ENCODE measurements at places on chromosomes 13 and 19.

GRCh38 chr19:38251564-38252051 lies 4.6 kb downstream of the PPP1R14A start:
- no peak for DNase-seq

DNA sequence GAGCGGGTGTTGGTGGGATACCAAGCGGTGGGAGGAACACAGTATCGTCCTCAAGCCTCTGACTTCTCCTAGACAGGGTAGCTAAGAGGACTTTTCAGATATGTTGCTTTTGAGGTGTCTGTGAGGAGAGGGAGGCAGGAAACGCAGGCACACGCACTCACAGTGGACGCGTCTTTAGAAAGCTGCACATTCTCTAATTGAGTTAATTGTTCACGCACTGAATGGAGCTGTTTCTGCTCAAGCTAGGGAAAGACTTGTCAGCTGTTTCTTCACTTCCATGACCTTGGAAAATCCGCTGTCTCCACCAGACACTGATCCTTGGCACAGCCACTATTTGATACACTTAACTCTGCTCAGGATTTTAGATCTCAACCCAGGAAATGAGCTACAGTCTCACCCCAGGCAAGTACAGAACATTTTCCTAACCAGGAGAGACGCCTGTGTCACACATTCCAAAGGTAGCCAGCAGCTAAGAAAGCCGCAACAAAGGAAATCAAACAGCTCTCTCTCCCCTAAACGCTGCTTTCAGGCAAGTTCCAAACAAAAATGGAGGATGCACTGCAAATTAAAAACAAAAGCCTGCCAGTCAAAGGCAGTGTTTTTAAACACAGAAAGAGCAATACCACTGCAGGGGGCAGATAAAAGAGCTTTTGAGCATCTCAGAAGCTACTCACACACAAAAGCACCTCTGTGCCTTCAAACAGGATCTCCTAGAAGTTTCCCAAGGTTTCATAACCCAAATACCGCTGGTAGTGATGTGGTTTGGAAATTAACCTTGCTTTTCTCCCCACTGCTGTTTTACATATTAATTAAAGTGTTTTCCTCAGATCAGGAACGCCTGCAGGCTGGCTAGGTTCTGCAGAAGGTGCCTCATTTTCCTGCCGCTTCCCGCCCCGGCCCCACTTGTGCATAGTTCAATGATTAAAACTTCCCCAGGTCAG lies 57.3 kb downstream of the IRS2 start:
- DNase-seq, result no peak

DNA sequence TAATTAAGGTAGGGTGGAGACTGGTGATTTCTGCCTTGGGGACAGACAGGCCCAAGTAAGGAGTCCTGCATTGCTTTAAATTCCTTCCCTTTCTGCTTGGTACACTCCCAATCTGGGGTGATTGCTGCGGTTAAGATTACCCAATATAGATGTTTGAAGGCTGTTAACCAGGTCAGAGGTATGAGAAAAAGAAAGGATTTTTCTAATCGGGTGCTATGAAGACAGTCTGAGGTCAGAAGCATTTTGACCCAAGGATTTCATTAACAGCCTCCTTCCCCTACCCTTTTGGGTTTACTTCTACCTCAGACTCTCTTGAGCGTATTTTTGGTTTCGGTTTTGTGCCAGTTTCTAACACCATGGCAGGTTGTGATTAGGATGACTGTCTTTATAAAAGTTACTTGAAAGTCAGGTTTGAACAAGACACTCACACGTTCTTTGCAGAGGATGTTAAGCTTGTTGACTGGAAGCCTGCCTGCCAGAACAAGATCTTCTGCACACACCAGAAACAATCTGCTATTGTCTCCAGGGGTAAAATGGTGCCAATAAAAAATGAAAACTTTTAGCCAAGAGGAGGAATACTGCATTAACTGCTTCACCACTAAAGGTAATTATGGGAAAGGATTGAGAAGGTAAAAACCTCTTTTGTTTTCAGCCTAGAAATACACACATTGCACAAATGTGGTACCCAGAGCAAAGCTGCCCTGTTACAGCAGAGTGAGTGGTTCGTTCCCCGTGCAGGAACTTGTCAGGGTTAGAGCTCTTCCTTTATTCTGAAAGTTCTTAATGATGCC lies 108.8 kb downstream of the NDFIP2 start:
- DNase-seq, result no peak

DNA sequence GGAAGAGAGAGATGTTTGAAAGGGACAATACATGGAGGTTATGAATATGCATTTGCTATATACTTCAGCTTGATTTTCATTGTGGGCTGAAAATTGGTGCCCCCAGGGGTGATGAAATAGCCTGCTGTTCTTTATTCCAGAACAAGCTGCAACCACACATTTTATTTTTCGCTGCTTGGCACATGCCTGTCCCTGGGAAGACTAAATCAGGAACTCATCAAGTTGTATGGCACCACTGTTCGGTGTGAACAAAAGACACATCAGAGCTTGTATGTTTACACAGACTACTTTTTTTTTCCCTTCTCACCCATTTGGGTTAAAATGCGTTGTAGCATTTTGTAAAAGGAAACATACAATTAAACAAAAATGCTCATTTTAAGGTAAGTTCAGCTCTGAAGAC lies 230.7 kb downstream of the NALCN start:
- no peak for DNase-seq

DNA sequence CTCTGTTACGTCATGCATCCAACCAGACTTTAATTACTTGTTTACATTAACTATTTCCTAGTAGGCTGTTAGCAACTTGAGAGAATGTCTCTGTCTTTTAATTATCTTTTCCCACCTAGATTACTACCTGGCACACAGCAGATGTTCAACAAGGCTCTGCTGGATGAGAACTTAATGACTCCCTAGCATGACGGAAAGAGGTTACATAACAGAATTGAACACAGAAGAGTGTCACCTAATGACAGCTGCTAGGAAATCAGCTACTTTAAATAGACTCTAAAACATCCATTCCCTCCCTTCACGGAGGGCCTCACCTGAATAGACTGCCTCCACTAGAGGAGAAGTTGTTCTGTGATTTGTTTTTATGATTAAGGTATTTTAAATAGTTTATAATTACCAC lies 110.8 kb downstream of the TEX29 start:
- no peak for DNase-seq

DNA sequence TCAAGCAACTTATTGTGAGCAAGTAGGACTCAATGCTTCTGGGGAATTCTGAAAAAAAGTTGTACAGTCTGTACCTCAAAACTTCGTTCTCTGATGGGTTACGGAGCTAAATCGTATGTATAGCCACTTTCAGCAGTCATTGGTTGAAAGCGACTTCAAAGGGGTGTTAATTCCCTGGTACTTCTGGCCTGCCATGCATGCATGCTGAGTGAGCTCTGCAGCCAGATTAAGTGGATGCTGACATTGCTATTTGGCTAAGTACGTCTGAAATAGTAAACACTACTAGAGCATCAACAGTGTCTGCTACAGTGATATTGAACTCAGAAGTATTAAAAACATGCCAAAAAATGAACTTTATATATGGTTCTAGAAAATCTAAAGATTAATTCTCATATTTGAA lies 1183.1 kb upstream of the PCDH20 start:
- no peak for DNase-seq

GRCh38 chr13:50167967-50168366 lies 152.7 kb downstream of the KCNRG start:
- DNase-seq, result no peak

GRCh38 chr13:94061301-94061700 lies 418.2 kb downstream of the DCT start:
- no peak for DNase-seq

GRCh38 chr13:67351909-67352308 lies 121.8 kb upstream of the PCDH9 start:
- DNase-seq, result no peak

- no peak for DNase-seq
These were observed 20.0 kb upstream of the WDFY2 start for GRCh38 chr13:51564252-51564651.

DNA sequence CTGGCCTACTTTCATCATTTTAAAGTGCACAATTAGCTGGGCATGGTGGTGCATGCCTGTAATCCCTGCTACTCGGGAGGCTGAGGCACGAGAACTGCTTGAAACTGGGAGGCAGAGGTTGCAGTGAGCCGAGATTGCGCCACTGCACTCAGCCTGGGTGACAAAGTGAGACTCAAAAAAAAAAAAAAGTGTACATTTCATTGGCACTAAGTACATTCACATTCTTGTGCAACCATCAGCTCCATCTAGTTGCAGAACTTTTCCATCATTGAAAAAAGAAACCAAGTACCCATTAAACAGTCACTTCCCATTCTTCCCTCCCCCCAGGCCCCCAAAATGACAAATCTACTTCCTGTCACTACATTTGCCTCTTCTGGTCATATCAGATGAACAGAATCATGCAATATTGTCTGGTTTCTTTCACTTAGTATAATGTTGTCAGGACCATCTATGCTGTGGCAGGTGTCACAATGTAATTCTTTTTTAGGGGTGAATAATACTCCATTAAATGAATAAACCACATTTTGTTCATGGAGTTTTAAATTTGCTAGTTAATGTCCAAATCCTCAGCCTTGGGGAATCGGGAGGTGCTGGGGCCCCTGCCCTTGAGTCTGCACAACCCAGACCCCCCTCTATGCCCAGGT lies 7.4 kb upstream of the SIGLEC11 start:
- no peak for DNase-seq

DNA sequence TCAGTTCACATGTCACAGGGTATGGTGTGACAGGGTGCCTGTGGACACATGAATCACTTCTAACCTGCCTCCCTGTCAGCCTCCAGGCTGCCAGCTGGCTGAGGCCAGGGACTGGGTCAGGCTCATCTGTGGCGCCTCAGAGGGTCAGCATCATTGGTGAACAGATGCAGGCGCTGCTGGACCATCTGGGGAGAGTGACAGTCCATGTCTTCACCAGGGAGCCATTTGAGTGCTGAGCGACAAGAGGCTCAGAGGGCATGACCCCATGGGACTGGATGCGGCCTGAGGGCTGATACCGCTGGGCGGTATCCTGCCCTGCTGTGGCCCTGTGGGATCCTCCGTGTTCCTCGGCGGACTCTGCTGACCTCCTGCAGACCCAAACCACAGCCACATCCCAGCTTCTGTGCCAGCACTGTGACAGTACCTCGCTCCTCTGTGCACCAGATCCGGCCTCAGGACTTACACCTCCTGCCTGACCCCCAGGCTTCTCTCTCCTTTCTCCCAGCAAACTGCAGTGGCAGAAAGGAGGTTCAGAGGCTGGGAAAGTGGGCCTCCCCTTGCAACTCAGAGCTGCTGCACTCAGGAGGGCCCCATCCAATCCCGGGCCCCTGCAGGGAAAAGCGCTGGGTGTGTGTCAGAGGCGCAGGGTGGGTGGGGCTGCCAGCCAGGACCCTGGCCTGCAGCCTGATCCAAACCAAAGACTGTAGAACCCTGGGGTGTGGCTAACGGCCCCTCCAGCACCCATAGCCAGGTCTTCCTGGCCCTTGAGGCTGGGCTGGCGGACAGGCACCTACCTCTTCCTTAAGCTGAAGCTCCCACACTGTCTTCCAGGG lies 10.2 kb downstream of the ACTMAP start:
- DNase-seq, result no peak

DNA sequence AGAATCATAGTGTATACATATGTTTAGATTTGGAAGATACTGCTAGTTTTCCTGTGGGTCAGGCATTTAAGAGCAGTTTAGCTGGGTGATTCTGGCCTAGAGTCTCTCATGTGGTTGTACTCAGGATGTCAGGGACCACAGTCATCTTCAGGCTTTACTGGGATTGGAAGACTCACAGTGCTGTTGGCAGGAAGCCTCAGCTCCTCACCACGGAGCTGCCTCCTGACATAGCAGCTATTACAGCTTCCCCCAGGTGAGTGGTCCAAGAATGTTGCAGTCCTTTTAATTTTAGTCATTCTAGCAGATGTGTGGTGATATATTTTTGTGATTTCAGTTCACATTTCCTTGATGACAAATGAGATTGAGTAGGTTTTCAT lies 16.9 kb upstream of the GPR18 start:
- peak; percentile 1 for DNase-seq

DNA sequence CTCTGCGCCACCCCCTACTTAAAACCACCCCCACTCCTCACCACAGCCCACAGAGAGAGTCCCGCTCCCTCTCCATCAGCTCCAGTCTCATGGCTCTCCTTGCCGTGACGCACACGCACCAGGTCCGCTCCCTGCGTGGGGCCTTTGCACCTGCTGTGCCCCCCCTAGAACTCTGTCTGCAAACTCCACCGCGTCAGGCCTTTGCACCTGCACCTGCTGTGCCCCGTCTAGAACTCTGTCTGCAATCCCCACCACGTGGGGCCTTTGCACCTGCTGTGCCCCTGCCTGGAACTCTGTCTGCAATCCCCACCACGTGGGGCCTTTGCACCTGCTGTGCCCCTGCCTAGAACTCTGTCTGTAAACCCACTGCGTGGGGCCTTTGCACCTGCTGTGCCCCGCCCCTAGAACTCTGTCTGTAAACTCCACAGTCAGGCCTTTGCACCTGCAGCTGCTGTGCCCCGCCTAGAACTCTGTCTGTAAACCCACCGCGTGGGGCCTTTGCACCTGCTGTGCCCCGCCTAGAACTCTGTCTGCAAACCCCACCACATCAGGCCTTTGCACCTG lies 4.2 kb downstream of the SHC2 start:
- no peak for DNase-seq

DNA sequence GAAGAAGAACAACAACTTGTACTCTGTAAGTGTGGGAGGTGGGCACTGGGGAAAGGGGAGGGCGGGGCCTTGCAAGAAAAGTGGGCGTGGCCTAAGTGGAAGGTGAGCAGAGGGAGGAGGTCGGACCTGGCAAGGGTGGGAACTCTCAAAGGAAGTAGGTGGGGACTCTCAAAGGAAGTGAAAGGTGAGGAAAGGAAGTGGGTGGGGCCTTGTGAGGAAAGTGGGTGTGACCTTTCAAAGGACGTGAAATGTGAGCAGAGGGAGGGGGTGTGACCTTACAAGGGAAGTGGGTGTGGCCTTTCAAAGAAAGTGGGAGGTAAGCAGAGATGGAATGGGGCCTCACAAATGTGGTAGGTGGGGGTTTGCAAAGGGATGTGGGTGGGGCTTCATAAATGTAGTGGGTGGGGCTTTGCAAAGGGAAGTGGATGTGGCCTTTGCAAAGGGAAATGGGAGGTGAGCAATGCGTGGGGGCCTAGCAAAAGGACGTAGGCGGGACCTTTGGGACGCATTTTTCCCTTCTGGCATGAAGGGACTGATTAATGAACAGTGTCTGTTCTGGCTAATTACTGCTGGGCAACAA lies 25.9 kb downstream of the ACSBG2 start:
- DNase-seq, result peak; percentile 37

DNA sequence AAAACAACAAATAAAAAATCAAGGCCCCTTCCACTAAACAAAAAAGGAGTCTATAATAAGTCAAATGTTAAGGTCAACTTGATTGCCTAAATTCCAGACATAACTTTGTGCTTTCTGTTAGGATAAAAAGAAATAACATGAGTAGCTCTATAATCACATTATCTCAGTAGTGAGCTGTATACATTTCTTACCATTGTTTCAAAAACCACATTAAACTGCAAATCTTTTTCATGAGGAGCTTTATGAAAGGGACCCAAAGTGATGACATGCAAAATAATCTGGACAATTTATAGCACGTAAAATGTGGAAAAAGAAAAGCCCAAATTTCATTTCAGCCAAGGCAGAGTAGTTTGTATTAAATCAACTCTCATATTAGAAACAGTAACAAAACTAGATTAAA lies 269.2 kb downstream of the KLF12 start:
- no peak for DNase-seq
